ENCODE measurements at places on chromosomes 5 and 9. TPM values are rescaled to one million over a fixed set of nuclear protein-coding genes. Genes with fewer than 3 reads are reported as not detected.

Gene C9orf153
- not detected for total RNA-seq

Gene FGD3
- not detected for total RNA-seq

Gene EDIL3
- 290 TPM for total RNA-seq

Gene TAL2
- total RNA-seq, result not detected

Gene FRMD3
- 15.5 TPM for total RNA-seq

Gene OR1J2
- not detected for total RNA-seq

Gene COL5A1
- total RNA-seq, result 148 TPM

Gene CTSV
- total RNA-seq, result 0.05 TPM

Gene OR13C2
- total RNA-seq, result not detected

Gene ZNF300
- total RNA-seq, result 3.0 TPM

Gene CLIC3
- not detected for total RNA-seq

Gene SPEF2
- not detected for total RNA-seq
